Sigmoid colon (tissue), 7 donors: ENCODE measurements at places on chromosomes 11 and 22. TPM values are rescaled to one million over a fixed set of nuclear protein-coding genes. Genes with fewer than 3 reads are reported as not detected.

SAAL1 gene
- 12.7 TPM for polyA plus RNA-seq

GRCh38 chr11:16262645-16262955, 93.7 kb downstream of the SOX6 start:
- no peak overlapping the region for H3K27ac ChIP-seq
- no peaks in the 10 kb centered on the region for H3K36me3 ChIP-seq
- H3K4me3 ChIP-seq: no peak overlapping the region
- no peaks in the 10 kb centered on the region for H3K27me3 ChIP-seq

DNA sequence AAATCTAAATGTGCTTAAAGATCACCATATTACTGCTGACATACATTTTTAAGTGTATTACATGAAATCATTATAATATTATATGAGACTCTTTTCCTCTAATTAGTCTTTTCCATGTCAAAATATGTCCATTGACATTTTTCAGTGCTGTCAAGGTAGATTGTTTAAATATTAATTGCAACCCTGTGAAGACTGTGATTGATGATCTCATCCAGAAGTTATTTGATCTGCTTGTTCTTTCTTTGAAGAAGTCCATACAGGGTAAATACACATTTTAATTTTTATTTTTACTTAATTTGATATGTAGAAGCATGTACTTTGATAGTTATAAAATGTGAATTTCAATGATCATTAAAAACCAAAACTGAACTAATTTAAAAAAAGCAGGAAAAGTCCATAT, 38.4 kb downstream of the DYNC2H1 start:
- no peak overlapping the region for H3K27ac ChIP-seq
- H3K36me3 ChIP-seq: no peaks in the 10 kb centered on the region
- H3K4me3 ChIP-seq: no peak overlapping the region
- no peaks in the 10 kb centered on the region for H3K27me3 ChIP-seq

GRCh38 chr22:39306456-39307361, 12.7 kb downstream of the RPL3 start:
- H3K4me1 ChIP-seq: peaks cover 22% of the 10 kb centered on the region
- no peak overlapping the region for H3K4me3 ChIP-seq
- no peak for DNase-seq
- H3K36me3 ChIP-seq: peaks cover 3% of the 10 kb centered on the region
- no peaks in the 10 kb centered on the region for H3K27me3 ChIP-seq
- H3K27ac ChIP-seq: no peak overlapping the region
